ENCODE measurements at places on chromosomes 3 and 15.
A peak's percentile ranks its signal among the peaks of the same experiment; 100 is the strongest.

- no peak for DNase-seq
Observed at GRCh38 chr15:71069693-71070092, 45.6 kb upstream of the THSD4 start.

- DNase-seq = no peak
Observed at GRCh38 chr3:14138109-14138877, 13.4 kb downstream of the TMEM43 start.

DNA sequence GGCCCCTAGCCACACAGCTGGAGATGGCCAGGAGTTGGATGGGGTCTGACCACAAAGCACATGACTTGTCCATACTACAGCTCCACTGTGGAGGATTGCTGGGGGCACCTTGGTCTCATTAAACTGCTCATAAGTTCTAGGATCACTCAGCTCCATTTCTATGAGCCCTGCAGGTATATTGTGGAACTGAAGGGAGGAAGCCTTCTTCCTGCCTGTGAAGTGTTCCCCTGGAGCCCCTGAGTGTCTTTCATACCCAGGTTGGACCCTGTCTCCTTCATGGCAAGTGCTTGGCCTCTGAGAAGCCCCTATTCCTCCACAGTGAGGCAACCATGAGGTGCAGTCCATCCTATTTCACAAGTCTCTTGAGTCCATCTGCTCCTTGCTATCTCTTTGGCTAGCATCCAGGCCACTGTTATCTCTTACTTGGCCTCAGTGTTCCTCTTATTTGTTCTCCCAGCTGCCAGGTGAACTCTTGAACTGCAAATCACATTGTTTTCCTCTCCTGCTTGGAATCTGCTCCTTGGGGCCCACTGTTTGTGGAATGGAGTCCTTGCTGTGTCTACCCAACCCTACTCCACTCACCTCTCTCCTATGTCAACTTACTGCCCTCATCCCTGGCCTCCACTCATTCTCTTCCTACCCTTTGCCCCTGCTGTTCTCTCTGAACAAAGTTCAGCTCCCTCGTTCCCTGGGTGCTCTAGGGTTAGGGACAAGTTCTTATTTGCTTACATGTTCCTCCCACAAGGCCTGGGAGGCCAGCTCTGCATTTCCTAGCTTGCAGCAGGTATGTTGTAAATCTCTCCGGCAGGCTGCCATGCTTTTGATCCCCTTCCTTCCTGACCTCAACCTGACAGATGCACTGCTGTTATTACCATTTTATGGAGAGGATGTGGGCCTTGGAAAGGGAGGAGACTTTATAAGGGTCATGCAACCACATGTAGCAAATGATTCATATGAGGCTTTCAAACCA is 1.2 kb downstream of the ACOX2 start:
- no peak for DNase-seq

DNA sequence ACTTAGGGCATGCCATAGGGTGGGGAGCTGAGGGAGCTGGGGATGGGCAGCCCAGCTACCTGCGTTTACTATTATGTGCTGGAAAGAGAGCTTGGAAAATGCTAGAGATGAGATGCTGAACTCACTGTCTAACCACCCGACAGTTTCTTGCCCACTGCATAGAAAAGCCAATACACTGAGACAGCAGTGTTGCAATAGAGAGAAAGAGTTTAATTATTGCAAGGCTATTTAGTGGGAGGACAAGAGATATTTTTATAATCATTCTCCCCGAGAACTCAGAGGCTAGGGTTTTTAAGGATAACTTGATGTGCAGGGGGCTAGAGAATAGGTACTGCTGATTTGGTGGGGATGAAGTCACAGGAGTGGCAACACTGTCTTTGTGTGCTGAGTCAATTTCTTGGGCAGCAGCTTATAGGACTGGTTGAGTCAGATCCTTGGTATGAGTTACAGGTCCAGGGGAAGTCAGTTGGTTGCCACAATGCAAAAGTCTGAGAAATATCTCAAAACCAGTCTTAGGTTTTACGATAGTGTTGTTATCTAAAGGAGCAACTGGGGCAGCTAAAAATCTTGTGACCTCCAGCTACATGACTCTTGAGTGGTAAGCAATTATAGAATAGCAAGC is 205.9 kb downstream of the GABRG3 start:
- no peak for DNase-seq

DNA sequence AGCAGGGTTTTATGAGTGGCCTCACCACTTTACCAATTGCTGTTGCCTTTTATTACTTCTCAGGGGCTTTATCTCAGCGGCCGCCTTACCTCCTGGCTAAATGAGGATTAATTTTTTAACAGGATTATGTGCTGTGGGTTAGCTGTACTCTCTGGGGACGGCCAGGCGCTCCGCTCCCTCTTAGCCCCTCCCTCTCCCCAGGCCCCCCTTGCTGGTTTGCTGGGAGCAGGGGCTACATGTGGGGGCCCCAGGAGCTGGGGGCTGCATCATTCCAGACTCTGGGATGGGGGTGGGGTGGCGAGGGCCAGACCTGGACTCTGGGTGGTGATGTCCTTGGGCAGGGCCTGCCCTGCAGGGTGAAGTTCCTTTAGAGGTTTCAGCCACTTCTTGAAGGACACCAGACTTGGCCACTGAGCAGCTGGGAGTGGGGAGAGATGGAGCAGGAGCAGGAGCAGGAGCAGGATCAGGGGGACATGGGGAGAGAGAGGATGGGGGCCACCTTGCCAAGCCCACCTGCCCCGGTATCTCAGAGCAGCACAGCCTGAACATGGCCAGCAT is 196.1 kb downstream of the GOLGA6L6 start:
- no peak for DNase-seq

DNA sequence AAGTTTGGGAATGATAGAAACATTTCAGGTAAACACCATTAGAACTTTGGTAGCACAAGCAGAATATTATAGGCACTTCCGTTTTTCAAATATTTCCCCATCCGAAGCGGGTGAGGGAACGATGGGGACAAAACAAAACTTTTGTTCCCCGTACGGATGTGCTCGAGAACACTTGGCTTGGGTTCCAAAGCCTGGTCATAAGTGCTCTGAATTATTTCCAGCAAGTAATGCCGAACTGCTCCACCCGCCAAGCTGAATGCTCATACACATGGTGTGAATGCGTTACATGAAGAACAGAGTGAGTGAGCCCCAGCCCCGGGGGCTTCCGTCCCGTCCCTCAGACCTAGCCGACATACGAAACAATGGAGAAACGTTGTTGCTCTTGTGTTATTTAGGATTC is 438.2 kb upstream of the ARRDC4 start:
- DNase-seq = no peak

GRCh38 chr15:26531489-26531888 is 241.4 kb downstream of the GABRB3 start:
- DNase-seq = no peak

- peak; percentile 39 for DNase-seq
Observed at GRCh38 chr3:101963902-101964362, 114.6 kb downstream of the NFKBIZ start.

GRCh38 chr3:70853161-70853944 is 540.9 kb upstream of the MDFIC2 start:
- peak; percentile 14 for DNase-seq

GRCh38 chr15:70766597-70766996 is 3.2 kb upstream of the UACA start:
- no peak for DNase-seq

GRCh38 chr3:16423298-16423697 is 90.2 kb downstream of the RFTN1 start:
- no peak for DNase-seq

- peak; percentile 28 for DNase-seq
Observed at GRCh38 chr15:81026836-81027599, 26.3 kb downstream of the TLNRD1 start.

GRCh38 chr3:61894988-61895935 is 333.9 kb downstream of the PTPRG start:
- peak; percentile 91 for DNase-seq

DNA sequence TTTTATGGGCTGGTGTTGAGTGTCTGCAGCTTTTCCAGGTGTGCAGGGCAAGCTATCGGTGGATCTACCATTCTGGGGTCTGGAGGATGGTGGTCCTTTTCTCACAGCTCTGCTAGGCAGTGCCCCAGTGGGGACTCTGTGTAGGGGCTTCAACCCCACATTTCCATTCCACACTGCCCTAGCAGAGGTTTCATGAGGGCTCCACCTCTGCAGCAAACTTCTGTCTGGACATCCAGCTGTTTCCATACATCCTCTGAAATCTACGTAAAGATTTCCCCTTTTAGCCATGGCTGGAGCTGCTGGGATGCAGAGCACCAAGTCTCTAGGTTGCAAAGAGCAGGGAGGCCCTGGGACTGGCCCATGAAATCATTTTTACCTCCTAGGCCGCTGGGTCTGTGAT is 11.6 kb downstream of the RFX7 start:
- DNase-seq = no peak

DNA sequence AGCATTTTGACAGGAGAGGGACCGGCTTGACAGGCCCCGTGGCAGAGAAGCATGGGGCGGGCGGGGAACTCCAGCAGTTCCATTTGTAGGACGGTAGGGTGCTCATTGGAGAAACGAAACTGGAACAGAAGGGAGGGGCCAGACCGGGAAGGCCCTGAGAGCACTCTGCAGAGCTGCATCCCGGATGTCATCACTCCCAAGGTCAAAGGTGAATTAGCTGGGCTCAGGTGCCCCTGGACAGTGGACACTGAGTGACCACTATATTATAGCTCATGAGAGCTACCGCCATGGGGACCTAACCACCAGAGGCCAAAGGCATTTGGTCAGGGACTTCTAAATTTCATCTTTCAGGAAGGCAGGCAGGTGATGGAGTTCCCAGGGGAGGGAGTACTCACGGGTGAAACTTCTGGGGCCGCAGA is 7.3 kb downstream of the CSRNP1 start:
- DNase-seq = no peak

GRCh38 chr3:63661242-63661641 is 8.8 kb downstream of the SNTN start:
- DNase-seq = peak; percentile 13

- DNase-seq = peak; percentile 24
Observed at GRCh38 chr15:57152666-57153539, 223.4 kb upstream of the CGNL1 start.

GRCh38 chr3:177375316-177375715 is 178.0 kb upstream of the TBL1XR1 start:
- no peak for DNase-seq

DNA sequence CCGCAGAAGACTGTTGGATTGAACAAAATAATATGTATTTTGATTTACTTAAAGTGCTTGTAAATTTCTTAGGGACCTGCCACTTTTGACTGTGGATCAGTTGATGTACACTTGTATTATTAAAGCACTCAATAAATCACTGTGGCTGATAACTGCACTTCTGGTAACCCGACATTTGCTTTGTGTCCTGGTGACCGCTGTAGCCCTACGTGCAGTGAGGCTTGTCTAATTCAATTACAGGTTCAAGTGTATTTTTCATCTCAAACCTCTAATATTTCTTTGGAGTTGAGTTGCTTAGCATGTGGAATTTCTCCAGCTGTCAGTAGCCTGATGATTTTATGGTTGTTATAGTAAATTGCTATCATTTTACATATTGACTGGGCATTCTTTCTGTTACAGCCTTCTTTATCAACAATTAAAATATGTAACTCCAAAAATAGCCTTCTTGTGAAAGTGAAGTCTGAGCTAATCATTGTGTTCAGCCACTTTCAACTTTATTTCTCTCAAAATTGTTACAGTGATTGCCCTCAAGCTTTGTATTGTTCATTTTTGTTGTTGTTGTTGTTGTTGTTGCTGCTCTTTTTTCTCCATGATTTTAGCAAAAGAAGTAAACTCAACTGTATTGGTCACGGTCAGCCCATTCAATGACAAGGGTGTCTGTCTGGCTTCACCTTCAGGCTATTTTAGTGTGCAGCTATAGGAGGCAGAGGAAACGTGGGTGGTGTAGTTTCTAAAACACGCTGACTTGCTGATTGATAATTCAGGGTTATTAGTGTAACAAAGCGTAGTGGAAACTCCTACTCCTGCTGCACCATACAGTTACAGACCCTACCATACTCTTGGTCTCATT is 215.1 kb upstream of the UBE2E1 start:
- no peak for DNase-seq

DNA sequence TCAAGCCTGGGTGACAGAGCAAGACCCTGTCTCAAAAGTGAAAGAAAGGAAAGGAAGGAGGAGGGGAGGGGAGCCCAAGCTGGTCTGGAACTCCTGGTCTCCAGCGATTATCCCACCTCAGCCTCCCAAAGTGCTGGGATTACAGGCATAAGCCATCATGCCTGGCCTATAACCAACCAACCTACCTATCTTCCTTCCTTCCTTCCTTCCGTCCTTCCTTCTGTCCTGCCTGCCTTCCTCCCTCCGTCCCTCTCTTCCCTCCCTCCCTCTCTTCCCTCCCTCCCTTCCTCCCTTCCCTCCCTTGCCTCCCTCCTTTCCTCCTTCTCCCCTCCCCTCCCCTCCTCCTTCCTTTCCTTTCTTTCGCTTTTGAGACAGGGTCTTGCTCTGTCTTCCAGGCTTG is 56.7 kb upstream of the HACD2 start:
- DNase-seq = no peak

DNA sequence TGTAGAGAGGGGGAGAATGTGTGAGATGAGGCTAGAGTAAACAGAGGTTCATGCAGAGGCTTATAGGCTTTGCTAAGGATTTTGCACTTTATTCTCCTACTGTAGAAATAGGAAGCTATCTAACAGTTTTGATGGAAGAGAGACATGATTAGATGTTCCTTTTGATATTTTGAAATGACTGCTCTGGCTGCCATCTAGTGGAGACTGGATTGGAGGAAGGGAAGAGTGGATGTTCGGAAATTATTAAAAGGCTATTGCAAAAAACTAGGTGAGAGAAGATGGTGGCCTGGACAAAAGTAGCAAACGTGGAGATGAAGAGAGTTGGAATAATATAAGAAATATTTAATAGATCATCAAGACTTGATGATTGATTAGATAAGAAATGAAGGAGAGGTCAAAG is 42.2 kb downstream of the SYN2 start:
- no peak for DNase-seq

DNA sequence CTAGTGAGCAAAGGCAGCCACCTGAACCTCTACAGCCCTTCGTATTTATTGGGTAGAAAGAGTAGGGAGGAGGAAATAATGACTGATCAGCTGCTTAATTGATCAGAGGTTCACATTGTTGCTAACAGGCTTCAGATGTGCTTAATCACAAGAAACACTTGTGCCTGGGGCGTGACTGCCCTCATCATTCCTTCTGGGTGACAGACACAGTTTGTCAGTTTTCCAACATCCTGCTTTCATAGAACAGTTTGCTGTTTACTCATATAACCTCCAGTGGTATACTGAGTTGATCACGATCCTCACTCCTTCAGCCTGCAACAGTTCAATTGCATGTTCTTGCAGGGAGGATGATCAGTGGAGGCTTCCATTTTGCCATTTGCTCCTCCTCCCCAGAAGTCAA is 13.6 kb upstream of the CASR start:
- peak; percentile 37 for DNase-seq

Measured in EL (cell line).